DMS53 (cell line): ENCODE measurements at places on chromosomes 12 and 14.

- no peak for DNase-seq
Observed at GRCh38 chr14:54686219-54686870, 119.4 kb downstream of the SAMD4A start.

GRCh38 chr12:47698055-47698454, 7.8 kb downstream of the RPAP3 start:
- no peak for DNase-seq

DNA sequence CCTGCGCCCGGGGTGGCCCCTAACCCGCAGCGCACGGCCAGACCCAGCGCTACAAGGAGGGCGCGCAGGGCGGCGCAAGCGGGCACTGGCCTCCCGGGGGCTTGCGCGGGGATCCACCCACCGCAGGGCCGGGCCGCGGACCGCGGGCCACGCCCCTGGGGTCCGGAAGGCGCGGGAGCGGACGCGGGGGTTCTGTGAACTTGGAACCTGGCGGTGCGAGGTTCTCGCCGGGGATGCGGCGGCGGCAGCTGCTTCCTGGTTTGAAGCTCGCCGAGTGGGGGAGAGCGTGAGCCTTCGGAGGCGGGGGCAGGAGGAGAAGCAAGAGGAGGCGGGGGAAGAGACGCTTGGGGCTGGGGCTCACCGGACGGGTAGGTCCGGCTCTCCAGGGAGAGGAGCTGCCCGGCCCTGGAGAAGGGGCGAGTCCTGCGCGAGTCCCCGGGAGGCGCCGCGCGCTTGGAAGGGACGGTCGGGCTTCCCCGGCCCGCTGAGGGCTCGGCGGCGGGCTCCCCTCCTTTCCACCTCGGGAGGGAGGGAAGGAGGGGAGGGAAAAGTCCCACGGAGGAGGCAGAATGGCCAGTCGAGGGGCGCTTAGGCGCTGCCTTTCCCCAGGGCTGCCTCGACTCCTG, at the start of gene PRKCH:
TSS of gene PRKCH (plus strand) at position 195 of the 626 bp plus-strand sequence. CDS start 523 bp downstream, outside the sequence.
- peak; percentile 89 for DNase-seq

GRCh38 chr12:108975024-108975593, 45.8 kb downstream of the SVOP start:
- no peak for DNase-seq

- no peak for DNase-seq
Observed at GRCh38 chr12:29320295-29321085, 60.5 kb downstream of the ERGIC2 start.

GRCh38 chr12:27807063-27807703, 27.1 kb upstream of the MANSC4 start:
- DNase-seq: no peak

DNA sequence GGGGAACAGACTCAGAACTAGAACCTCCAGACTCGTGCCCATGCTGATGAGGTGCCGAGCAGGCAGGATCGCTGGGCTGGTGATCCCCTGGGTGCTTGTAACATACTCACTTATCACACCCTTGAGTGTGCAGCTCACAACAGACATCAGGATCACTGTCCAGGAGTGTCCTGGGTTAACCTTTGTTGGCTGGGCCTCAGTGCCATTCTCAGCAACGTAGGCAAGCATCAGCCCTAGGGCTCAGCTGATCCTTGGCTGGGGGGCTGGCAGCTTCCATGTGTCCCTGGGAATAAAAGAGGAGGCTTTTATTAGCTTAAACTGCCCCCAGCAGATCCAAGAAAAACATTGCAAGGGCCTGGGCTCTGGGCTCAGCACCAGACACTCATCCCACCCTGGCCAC, 1.6 kb downstream of the TMEM229B start:
- DNase-seq: no peak
